Astrocyte (in vitro differentiated cells and primary cell): ENCODE measurements at places on chromosomes 13 and 19. TPM values are rescaled to one million over a fixed set of nuclear protein-coding genes. Genes with fewer than 3 reads are reported as not detected.
A peak's percentile ranks its signal among the peaks of the same experiment; 100 is the strongest.

DNA sequence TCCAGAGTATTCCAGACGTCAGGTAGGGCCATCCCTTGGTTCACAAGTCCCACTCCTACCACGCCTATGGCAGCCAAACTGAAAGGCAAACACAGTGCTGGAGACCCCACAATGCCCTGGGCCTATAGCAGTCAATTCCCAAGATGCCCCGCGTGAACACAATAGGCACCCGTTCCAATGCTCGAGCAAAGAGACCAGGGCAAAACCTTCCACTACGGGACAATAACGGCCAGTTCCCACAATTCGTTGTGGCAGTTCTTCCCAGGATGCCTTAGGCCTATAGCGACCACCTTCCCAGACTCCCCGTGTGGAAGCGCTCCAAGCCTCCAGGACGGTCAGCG lies 538 bp downstream of the ZNF428 start:
- no peak for DNase-seq

Gene IRS2
- total RNA-seq = 14.4 and 20.1 TPM in 2 replicates

Gene SLAIN1
- 2.6 and 3.4 TPM in 2 replicates for total RNA-seq

DNA sequence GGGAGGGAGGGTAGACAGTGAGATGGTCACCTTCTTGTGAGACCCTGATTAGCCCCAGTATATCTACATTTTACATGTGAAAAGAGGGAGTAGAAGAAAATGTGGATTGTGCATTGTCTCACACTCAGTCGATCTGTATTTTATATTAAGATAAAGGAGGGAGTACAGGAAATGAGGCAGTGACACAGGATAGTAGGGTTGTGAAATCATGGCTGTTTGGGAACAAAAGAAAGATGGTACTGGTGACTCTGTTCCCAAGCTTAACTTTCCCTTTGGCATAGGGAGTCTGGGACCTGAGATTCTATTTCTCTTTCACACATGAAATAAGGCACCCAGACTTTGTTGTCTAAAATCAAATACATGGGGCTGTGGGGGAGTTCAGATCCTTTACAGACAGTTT lies 194.7 kb downstream of the ABCC4 start:
- DNase-seq = no peak

Gene GSX1
- not detected in 2 replicates for total RNA-seq

DNA sequence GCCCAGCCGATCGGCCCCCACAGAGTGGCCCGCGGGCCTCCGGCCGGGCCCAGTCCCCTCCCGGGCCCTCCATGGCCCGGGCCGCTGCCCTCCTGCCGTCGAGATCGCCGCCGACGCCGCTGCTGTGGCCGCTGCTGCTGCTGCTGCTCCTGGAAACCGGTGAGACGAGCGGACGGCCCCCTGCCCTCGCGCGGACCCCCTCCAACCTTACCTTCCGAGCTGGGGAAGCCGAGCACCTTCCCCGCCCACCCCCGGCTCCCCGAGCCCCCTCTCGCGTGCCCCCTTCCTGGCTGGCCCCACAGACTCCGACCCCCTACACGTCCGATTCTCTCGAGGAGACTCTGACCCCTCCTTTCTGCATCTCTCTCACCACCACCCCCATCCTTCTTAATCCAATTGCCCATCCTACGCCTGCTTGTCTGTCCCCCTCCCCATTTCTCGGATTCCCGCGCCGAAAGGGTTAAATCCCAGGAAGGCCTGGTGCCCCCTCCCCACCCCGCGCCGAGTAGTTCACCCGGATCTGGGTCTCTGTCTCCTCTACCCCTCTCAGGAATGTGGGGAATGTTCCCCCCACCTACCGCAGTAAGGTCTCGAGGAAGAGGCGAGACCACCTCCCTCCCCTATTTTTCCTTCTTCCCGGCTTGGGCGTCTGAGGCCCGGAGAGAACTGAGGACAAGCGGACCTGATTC lies 502 bp downstream of the NECTIN2 start:
- DNase-seq = peak; percentile 44

GRCh38 chr19:35170359-35171061 lies 16.0 kb downstream of the FXYD5 start:
- DNase-seq = no peak

Gene SWSAP1
- total RNA-seq = 1.7 and 1.8 TPM in 2 replicates

GRCh38 chr19:13623716-13624710 lies 117.7 kb upstream of the CACNA1A start:
- DNase-seq = no peak

DNA sequence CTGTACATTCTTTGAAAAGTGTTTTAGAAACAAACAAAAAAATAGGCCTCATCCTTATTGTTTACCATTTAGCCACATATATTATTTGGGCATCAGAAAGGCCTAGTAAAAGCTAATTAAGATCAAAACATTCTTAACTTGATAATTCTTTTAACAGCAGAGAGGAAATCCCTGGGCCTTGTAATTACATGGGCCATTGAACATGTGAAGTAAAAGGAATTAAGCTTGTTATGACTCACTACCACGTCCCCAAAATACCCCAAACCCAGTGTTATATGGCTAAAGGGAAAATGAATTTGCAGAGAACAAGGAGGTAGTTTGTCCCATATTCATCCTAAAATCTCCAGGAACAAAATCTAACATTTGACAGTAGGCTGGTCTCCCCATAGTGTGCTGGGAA lies 439.8 kb downstream of the ITGBL1 start:
- peak; percentile 10 for DNase-seq

- no peak for DNase-seq
Observed at GRCh38 chr19:51792932-51793331, 2.0 kb upstream of the FPR3 start.

GRCh38 chr13:106802917-106803316 lies 235.0 kb upstream of the ARGLU1 start:
- DNase-seq = no peak

- DNase-seq = no peak
Observed at GRCh38 chr13:111530137-111530870, 209.9 kb downstream of the TEX29 start.

Gene MEX3D
- 51.8 and 52.1 TPM in 2 replicates for total RNA-seq

DNA sequence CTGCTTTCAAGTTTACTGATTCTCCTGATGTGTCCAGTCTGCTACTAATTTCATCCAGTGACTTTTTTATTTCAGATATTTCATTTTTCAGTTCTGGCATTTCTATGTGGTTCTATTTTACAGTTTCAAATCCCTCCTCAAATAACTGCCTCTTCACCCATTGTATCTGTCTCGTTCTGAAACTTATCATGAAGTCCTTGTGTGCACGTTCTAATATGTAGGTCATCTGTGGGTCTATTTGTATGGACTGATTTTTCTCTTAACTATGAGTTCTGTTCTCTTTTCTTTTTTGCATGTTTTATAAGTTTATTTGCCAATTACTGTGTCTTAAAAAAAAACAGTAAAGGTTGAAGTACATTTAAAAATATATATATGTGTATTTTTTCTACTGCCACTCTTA lies 43.3 kb downstream of the KCNC3 start:
- no peak for DNase-seq

Gene ZNF497
- 0.43 and 0.55 TPM in 2 replicates for total RNA-seq

GRCh38 chr13:44299152-44299943 lies 74.3 kb upstream of the SERP2 start:
- DNase-seq = peak; percentile 48

DNA sequence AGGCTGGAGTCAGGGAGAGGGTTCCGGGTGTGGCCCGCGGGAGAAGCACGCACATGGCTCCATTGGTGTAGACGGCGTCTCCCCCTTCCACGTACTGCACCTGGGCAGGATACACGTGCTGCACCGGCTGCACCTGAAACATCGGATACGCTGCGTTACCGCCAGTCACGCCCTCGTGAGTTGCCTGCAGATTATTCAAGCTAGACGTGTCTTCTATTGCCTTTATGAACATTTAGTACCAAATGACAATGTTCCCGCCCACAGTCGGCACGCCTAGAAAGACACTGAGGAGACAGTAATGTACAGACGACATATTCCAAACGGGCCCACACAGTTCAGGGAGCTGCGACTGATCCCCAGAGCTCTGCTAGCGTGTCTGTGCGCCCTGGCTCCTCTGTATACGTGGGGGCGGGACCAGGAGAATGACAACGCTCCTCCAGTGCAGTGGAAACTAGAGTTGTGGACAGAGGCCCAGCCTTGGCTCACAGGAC lies 64.1 kb upstream of the RANBP3 start:
- DNase-seq = no peak

Gene DCT
- total RNA-seq = 0.05 TPM in 1 of 2 replicates, not detected in the other

- no peak for DNase-seq
Observed at GRCh38 chr13:45861322-45861721, 9.8 kb upstream of the SIAH3 start.

Gene CAPNS1
- total RNA-seq = 665 and 677 TPM in 2 replicates

Gene IGFL1
- not detected in 2 replicates for total RNA-seq

DNA sequence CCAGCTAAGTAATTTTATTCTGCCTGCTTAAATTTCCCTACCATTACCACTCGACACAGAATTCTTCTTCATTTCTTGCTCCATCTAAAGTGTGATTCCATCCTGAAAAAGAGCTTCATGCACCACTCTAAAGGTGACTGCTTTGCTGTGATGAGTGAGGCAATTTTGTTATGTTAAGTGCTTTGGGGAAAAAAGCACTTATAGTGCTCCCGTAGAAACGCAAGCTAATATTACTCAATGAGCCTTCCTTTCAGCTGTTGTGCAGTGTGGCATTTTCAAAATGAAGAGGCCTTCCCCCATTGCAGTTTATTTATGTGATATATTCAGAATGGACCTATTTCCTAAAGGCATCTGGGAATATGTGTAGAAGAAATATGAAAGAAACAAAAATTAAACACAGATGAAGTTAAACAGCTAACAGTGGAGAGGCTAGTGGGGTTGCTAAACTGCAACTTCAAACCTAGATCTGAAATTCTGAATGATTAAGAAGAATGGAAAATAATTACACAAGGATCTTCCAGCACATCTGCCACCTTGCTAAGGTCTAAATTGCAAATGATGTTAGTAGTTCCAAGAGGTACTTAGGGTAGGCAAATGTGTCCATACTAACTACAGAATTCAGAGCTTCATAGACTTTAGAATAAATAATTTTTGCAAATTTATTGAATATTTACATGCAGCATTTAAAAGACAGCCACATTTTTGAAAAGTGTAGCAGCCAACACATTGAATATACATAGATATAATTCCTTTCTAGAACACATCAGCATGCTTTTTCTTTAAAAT lies 211.7 kb downstream of the DCT start:
- no peak for DNase-seq

DNA sequence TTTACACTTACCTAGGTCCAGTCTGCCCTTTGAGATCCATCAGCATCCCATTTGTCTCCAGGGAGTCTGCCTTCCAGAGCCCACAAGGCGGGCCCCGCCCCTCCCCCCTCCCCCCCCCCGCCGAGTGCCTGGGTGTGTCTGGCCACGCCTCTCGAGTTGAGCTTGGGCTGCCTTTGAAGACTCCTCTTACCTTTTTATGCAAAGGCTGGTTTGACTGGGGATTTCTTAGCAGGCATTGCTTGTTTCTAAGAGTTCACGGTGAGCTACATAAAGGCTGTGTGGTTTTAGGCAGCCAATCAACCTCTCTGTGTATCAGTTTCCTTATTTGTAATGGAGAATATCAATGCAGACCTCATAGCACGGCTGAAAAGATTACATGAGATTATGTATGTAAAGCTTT lies 11.3 kb downstream of the GPR12 start:
- DNase-seq = no peak
